ENCODE measurements at places on chromosomes 6 and 20.

DNA sequence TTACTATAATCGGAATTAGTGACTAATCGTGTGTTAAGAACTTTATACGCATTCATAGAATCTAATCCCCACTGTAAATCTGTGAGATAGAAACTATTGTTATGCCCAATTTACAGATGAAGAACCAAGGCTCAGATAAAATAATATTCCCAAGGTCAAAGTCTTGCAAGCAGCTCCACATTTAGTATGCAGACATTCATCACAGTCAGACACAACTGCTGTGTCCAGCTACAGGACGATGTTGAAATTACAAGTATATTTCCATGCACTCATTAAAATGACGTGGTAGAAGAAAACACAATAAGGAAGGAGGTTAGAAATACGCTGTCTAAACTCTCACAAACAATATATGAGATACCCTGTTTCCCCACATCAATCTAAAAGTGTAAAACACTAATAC is 82.5 kb downstream of the PREX1 start:
- no peak for DNase-seq

GRCh38 chr6:169254456-169255316 is 1.0 kb upstream of the THBS2 start:
- DNase-seq: no peak

- DNase-seq: no peak
These were observed 4.3 kb upstream of the AKIRIN2 start for GRCh38 chr6:87706187-87706966.

DNA sequence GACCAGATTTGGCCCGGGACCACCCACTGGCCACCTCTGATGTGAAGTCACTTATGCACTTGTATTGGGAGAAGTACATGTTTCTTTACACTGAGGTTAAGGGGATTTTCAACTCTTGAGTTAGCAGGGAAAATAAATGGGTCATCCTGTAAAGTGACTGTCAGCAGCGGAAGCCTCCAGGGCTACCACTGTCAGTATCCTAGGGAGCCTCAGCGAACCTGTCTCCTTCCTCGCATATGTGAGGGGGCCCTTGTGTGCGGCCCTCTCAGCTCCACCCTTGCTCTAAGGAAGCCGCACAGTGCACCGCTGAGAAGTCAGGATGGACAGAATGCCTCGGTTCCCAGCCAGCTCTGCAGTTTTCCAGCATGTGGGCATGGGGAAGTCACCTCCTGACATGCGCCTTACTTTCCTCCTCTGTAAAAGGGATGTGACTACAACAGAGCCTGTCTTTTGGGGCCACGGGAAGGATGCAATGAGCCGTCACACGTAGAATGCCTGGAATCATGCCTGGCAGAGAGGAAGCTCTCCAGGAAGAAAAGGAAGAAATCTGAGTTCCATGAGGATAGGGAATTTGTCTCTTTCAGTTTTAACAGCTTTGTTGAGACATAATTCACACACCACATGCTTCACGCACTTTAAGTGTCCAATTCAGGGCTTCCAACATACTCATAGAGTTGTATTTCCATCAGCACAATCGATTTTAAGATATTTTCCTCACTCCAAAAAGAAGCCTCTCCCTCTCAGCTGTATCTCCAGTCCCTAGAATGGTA is 115.4 kb downstream of the SYCP2 start:
- DNase-seq: no peak

- no peak for DNase-seq
These were observed 37.6 kb downstream of the SLC2A10 start for GRCh38 chr20:46746956-46747526.

DNA sequence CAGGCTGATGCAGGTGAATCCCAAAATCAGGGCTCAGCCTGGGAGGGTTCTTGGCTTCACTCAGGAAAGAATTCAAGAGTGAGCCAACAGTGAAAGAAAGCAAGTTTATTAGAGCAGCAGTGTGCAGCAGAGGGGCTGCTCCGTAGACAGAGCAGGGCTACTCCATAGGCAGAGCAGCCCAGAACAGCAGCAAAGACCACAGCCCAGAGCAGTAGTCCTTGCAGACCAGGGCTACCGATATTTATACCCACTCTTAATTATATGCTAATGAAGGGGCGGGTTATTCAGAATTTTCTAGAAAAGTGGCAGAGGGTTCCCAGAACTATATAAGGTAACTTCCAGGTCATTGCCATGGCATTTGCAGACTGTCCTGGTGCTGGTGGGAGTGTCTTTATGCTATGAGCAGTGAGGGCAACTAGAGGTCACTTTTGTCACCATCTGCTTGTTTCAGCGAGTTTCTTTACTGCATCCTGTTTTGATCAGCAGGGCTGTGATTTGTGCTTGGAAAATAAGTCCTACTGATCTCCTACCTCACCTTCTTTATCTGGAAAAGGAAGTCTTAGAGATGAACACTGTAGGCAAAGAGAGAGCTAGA is 39.8 kb upstream of the PTPN1 start:
- no peak for DNase-seq

- DNase-seq: no peak
These were observed 725 bp downstream of the OSER1 start for GRCh38 chr20:44209686-44210405.

DNA sequence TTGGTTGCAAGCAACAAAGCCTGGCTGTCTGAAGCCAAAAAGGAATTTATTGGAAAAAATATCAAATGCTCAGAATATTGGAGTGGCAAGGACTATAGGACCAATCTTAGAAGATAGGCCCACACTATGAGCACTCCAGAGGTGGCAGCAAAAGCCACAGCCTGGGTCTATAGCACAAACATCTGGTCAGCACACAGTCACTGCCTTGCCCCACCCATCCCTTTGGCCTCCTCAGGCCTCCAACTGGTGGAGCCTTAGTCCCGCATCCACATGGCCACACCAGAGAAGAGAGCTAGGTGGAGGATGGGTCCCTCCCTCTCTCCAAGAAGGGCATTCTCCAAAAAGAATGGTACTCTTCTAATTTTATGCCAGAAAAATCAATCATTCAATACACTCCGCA is 14.0 kb downstream of the NUDT3 start:
- no peak for DNase-seq

GRCh38 chr20:62782893-62783278 is 13.4 kb upstream of the MRGBP start:
- no peak for DNase-seq

GRCh38 chr20:43853918-43854317 is 60.7 kb upstream of the TOX2 start:
- no peak for DNase-seq

DNA sequence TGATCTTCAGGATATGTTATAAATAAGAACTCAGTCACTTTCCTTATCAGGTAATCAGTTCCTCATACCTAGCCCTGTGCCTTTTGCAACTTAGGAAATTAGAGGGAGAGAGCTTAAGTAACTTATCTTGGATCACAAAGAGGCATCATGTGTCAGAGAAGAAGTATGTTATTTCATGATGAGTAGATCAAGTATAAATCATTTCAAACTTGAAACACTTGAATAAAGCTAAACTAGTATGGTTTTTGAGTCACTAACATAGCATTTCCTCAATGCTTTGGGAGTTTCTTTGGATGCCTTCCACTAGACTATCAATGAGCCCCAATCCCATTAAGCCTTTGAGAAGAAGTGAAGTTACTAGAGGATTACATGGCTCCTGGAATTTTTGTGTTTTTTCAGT is 102.6 kb upstream of the TNFAIP3 start:
- DNase-seq: no peak

DNA sequence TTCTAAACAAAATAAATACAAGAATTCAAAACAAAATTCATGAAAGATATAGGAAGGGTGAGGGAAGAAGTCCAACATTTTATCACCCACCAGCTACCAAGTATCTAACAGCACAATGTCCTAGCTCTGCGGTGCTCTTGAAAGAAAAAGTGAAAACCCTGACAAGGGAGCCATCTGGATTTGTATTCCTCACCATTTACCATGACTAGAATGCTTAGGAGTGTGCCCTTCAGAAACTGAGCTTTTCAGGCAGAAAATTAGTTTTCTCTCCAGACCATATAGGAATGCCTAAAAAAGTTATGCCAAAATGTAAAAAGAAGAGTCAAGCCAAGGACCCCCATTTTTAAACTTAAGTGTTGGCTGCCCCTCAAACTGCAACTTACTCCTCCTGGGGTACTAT is 4.5 kb downstream of the SNX5 start:
- no peak for DNase-seq

- no peak for DNase-seq
These were observed 583.8 kb upstream of the ARID1B start for GRCh38 chr6:156193381-156193780.

DNA sequence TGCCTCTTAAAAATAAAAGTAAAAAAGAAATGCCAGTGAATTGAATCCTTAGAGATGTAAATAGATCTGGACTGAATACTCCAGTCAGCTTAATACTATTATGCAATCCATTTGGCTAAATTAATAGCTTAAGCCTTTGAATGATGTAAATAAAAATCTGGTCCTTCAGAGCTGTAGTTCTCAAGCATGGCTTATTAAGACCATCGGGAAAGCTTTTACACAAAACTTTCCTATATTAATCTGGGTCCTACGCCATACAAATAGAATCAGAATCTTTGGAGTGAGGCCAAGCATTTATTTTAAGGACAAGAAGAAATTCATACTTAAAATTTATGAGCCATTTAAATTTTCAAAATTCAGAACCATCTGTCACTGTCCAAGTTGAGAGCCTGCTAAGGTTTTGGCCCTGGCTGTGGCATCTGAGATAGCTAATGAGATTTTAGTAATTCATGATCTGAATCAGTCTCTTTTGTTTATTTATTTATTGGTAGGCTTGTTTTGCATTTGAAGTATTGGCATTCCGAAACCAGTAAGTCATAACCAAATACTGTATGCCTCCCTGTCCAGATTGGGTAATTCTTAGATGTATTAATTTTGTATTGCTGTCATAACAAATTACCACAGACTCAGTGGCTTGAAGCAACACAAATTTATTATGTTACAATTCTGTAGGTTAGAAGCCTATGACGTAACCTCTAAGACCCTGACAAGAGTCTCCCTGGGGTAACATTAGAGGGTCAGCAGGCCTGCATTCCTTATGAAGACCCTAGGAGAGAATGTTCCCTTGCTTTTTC is 228.1 kb upstream of the RAB32 start:
- no peak for DNase-seq

GRCh38 chr6:81613606-81614005 is 138.9 kb downstream of the TENT5A start:
- DNase-seq: no peak

DNA sequence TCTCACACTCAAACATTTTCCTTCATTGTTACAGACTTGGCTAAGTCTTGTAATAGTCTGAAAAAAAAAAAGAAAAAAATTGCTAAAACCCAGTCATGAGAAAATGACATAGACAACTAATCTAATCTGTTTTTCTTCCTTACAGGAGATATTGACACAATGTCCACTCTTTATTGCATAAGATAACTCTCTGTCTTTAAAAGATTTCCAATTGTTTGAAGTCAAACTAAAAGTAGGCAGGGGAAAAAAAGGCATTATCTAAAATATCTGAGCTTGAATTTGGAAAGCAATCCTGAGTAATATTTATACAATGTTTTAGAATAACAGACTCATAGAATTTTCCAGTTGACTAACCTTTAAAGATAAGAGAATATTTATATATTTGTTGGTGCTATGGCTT is 233.0 kb upstream of the CEP162 start:
- no peak for DNase-seq

DNA sequence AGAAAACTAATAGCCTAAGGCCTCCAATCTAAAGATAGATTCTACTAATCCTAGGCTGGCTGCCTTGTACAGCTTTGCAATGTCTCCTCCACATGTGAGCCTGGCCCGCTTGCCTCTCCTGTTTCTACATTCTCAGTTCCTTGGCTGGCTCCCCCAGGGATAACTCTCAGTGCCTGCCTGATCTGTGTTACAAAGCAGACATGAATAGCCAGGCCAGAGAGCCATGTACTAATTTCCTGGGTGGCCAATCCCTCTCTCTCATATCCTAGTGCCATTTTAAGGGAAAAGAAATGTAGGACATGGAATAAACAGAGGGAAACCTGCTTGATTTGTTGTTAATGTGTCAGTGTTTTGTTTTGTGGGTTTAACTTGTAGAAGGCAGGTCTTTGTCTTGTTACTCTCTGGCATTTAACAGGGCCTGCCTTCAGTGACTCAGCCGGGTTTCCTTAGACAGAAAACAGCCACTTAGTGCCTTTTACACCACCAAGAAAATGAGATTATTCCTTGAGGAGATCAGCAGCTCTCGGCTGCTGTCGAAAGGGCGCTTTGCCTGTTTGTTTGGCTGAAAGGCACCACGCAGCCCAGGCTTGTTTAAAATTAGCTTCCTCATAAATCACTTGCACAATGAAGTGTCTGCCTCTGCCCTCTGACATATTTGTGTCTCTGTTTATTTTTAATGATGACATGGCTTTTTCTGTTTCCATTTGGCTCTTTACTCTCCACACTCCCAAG is 702.7 kb downstream of the MAFB start:
- DNase-seq: no peak

DNA sequence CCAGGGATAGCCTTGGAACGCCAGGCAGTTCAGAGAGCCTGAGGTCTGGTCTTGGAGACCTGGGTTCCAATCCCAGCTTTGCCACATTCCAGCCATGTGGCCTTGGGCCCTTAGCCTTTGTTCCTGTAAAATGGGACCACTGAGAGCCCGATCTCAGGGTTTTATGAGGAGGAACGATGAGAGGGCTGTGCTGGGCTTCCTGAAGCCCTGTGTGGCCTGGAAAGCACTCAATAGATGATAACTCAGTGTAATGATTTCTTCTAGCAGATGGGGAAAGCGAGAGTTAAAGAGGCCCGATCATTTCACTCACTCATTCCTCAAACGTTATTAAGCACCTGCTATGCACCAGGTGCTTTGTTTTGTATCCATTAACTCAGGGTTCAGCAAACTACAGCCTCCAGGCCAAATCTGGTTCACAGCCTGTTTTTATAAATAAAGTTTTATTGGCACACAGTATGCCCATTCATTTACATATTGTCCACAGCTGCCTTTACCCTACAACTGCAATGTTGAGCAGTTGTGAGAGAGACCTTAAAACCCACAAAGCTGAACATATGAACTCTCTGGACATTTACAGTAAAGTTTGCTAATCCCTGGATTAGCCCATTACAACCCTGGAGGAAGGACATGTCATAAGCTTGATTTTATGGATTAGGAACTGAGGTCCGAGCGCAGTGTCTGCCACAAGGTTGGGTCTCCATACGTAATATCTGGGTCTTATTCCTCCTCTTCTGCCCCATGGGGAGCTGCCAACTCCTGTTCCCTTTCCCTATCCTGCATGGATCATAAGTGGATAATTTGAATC is 90.4 kb downstream of the CEBPB start:
- no peak for DNase-seq

- no peak for DNase-seq
These were observed 29.0 kb downstream of the MAP3K5 start for GRCh38 chr6:136763255-136763654.

DNA sequence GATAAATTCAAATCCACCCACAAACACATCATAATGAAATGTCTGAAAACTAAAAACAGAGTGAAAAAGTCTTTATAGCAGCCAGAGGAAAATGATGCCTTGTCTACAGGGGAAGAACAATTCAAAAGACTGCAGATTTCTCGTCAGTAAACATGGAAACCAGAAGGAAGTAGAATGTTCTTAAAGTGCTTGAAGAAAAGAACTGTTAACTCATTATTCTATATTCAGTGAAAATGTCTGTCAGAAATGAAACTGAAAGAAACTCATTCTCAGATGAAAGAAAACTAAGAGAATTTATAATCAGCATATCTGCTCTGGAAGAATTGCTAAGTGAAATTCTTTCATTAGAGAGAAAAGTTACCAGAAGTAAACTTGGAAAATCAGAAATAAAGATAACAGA is 416.1 kb downstream of the TBC1D32 start:
- DNase-seq: no peak

- no peak for DNase-seq
These were observed 4.9 kb upstream of the NELFCD start for GRCh38 chr20:58976061-58976730.
